Esophagus mucosa (tissue), 1 donor: ENCODE measurements at places on chromosomes 4 and X. TPM values are rescaled to one million over a fixed set of nuclear protein-coding genes. Genes with fewer than 3 reads are reported as not detected.

The DMRTC1B gene
- not detected for total RNA-seq

The OTUD6A gene
- not detected for total RNA-seq

The IL13RA2 gene
- 0.16 TPM for total RNA-seq

The CSAG3 gene
- not detected for total RNA-seq

The DKK2 gene
- total RNA-seq: not detected

The C1QTNF7 gene
- total RNA-seq: 0.52 TPM

The SERTM2 gene
- total RNA-seq: not detected
